CD4-positive, alpha-beta T cell treated with Interleukin-4 for 1 hour (primary cell): ENCODE measurements at places on chromosomes 7 and 10.

DNA sequence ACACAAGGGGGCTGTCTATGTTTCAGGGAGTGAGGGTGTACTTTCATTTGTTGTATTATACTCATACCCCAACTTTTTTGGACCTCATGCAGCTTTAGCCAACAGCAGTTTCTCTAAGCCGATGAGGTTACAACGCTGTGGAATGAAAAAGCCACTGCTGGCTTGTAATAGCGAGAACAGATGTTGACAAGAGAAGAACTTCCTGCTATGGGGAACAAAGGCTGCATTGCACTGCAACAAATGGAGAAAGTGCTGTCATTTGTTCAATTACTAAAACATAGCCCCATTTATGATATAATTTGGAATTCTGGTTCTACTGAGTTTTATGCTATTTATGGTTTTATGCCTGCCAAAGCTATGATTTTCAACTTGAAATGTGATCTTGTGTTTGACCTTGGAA lies 104.2 kb upstream of the TMEM72 start:
- no peak for DNase-seq

GRCh38 chr10:96491303-96491702 lies 22.4 kb downstream of the TLL2 start:
- no peak for DNase-seq

DNA sequence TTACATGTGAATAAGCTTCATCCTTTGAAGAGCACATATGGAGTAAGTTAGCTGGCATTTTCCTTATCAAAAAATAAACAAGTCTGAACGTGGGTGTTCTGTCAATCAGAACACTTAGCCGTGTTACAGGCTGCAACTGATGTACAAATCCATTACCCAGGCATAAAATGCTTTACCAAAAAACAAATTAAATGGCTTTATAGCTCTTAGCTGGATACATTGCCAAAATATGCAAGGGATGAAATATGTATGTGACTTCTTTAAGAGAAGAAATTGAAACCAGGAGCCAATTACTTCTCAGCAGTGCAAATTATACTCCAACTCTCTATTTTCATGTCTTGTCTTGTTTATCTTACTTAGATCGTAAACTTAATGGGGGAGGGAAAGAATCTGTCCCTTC lies 214.8 kb downstream of the DGKB start:
- no peak for DNase-seq

- no peak for DNase-seq
Measured at GRCh38 chr10:124550293-124551034, 88.8 kb downstream of the LHPP start.

DNA sequence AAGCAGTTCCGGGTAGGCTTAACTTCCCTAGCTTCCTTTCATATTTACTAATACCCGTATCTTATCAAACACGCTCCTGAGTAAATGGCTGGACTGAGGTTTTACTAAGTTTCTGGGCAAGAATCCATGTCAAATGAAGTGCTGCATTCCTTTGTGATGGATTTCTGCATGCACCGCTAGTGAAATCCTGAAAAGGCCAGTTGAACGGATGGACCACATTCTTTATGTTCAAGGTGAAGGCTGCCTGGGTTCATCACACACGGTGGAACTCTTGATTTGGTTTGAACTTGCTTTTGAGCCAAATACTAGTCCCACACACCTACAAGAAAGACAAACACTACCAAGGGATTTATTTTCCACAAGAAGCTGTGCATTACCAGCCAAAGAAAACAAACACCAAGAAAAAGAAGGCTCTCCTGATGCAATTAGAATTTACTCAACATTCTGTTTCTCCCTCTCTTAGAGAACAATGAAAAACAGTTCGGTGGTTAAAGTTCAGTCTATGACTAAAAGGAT lies 255.0 kb upstream of the SEMA3C start:
- no peak for DNase-seq

DNA sequence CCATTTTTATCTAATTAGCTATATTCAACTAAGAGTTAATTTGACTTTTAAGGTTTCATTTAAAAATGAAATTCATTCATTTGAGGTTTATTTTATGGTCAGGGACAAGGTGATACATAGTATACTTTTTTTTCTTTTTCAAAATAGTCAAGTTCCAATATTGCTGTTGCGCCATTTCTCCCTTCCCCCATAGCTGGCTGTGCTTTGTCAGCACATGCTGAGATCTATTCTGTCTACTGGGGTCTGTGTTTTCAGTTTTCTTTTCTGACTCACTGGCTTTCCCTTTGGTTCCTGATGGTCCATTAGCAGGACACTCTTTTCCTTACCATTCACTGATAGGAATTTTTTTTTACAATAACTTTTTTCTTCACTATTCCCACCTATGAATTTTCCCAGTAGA lies 336.4 kb upstream of the TMEM229A start:
- no peak for DNase-seq
